ENCODE measurements at places on chromosomes 4 and X.

- no peak for DNase-seq
These were observed 173.7 kb downstream of the PWWP3B start for GRCh38 chrX:106341823-106342222.

GRCh38 chr4:52750819-52751486 lies at the start of gene ERVMER34-1:
Gene ERVMER34-1 (minus strand): TSS chr4:52751425. CDS start chr4:52745520, 5,905 bp downstream.
- DNase-seq: no peak

GRCh38 chr4:122619611-122620010 lies 1.3 kb downstream of the IL21 start:
- DNase-seq: no peak

DNA sequence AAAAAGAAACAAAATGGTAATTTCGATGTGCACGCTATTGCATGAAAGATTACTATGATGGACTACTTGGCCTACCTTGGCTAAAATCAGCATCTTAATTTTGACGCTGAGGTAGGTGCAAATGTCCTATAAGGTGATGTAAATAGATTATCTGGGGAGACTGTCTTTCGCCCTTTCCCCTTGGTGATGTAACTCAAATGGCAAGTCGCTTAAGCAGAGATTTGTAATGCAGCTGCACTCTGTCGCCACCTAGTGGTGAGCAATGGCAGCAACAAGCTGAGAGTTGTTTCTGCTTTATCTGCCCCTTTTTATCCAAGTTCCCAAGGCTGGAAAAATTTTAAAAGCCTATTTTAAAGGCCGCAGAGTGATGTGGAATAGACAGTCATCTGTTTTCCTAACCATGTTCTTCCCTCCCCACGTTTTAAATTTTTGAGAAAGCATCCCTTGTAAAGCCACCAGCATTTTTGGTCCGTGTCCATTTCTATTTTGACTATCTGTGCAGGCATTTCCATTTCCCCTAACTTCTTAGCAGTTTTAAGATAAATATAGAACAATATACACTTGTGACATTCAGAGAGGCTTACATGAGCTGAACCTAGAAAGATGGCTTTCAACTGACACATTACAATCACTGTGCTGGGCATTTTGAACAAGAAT lies 62.4 kb upstream of the PDLIM3 start:
- peak; percentile 55 for DNase-seq

GRCh38 chrX:31279359-31279758 lies 207.5 kb upstream of the FTHL17 start:
- no peak for DNase-seq
